HT1080 (cell line): ENCODE measurements at places on chromosomes 7 and 10. TPM values are rescaled to one million over a fixed set of nuclear protein-coding genes. Genes with fewer than 3 reads are reported as not detected.

GRCh38 chr7:51180092-51180491 lies 136.5 kb downstream of the COBL start:
- DNase-seq: no peak

DNA sequence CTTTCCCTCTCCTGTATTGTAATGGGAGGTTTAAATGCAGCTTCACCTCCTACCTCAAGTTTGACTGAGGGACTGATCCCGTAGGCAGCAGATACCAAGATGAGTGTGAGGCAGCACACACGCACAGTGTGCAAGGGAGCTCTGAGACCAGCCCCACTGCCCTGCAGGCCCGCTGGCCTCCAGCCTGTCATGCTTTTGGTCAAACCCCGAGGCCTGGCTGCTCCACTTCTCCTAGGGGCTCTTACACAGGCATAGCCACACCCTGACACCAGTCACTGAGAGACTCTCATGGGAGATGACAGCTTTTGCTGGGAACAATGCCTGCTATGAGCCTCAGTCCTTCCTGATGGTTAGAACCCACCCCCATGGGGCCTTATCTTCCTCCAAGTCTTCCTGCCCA lies 27.6 kb downstream of the DRGX start:
- DNase-seq: no peak

DNA sequence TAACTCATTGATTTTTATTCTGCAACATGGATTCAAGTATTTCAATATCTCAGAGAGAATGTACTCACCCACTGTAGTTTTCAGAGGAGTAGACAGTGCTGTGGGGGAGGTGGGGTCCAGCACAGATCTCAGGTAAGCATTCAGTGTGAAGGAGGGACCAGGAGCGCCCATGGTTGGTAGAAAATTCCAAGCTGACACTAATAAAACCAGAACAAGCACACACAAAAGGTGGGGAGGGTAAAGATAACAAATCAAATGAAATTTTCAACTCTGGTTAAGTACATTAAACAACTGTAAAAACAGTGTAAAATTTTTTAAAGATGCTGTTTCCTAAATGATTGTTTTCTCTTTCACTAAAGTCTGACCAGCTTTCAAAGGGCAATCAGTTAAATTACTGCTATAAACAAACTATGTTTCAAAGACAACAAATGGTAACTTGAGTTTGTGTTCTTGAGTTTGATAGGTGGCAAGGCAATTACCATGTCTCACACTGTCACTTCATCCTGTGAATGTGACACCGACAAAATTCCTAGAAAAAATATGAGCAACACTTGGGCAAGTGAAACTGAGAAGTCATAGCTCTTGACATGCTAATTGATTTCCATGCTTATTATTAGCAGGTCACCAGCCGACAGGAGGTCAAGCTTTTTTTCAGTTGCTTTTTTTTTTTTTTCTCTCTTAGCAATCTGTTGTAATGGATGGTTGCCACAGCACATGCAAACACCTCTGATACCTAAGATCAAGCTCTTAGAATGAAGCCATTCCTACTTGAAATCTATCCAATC lies 205.8 kb upstream of the SLC26A5 start:
- DNase-seq: no peak

The RBM17 gene
- total RNA-seq: 46.4 and 49.6 TPM in 2 replicates

DNA sequence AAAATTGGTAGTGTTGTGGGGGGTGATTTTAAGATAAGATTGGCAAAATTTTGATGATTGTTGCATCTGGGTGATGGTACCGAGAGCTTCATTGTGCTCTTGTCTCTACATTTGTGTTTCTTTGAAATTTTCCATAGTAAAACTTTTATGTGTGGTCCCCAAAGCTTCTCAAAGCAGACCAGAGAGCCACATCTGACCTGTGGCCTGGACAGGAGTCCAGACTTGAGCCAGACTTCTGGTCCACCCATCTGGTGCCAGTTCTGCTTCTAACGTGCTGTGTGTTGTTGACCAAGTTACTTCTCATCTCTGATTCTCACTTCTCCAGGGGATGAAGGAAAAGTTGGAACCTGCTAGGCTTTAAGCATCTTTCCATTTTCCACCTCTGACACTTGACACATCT lies 120.1 kb downstream of the C10orf105 start:
- no peak for DNase-seq

DNA sequence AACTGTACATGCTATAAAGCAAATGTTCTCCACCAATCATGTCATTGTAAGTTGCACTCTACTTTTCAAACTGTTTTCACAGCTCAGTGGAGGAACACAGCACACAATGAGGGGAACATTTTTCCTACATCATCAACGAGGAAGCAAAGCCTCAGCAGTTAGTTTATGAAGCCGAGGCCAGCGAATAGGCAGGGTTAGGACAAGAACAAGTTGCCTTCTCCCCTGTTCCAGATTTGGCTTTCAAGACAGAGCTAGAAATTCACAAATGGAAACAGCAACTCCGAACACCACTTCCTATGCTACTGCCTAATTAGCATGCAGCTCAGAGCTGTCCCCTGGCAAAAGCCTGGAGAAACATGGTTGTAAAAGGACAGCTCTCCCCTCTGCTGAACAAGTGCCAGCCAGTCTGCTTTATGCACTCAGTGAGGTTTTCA lies 19.8 kb downstream of the ITGB8 start:
- DNase-seq: no peak

- peak; percentile 63 for DNase-seq
Measured at GRCh38 chr7:25259487-25260243, 31.4 kb upstream of the NPVF start.

DNA sequence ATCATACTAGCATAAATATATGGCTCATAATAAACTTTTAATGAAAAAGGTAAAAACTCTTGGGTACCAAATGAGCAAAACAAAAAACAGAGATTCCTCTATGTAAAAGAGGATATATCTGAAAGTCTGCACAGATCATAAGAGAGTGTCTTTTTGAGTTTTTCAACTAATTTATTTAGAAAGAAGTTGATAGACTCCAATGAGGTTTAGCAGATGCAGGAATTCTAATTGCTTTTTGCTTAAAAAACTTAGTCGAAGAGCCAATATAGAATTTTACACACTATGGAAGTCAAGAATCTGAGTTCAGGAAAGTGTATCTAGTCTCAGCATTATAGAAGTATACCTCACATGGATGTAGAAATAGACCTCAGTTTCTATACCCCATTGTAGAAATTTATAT lies 3.4 kb upstream of the MLLT10 start:
- DNase-seq: no peak

DNA sequence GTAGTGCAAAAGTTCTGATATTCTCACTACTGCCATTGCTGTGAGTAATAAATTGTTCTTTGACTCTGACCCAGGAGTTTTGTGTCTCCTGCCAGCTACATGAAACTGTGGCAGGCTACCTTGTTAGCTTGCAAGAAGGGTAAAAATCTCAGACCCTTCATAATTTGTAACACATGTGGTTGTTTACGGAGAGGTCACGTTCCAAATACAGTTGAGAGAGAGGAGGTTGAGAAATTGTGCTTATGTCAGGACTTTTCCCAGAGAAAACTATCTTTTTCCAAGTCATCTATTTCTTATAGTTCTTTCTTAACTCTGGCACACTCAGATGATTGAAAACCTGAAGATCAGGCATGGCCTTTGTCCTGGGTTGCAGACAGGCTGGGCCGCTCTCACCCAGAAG lies 114.4 kb upstream of the SVIL start:
- DNase-seq: no peak

The TMEM184A gene
- 1.1 and 1.5 TPM in 2 replicates for total RNA-seq

DNA sequence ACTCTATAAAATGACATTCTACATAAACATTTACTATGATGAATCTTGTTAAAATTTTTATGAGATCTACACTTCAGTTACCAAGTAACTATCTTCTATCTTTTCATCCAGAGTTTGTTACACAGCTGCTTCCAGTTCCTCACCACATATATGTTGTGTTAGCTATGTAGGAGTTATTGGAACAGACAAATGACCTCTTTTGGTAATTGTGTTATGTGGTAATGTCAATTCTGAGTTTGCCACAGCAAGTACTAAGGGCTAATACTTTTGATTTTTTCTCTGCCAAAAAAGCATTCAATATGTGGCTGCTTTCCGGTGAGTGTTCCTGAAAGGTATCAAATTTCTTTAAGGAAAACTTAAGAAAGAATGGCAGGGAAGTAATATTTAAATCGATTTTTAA lies 573.9 kb upstream of the PCDH15 start:
- DNase-seq: peak; percentile 26

DNA sequence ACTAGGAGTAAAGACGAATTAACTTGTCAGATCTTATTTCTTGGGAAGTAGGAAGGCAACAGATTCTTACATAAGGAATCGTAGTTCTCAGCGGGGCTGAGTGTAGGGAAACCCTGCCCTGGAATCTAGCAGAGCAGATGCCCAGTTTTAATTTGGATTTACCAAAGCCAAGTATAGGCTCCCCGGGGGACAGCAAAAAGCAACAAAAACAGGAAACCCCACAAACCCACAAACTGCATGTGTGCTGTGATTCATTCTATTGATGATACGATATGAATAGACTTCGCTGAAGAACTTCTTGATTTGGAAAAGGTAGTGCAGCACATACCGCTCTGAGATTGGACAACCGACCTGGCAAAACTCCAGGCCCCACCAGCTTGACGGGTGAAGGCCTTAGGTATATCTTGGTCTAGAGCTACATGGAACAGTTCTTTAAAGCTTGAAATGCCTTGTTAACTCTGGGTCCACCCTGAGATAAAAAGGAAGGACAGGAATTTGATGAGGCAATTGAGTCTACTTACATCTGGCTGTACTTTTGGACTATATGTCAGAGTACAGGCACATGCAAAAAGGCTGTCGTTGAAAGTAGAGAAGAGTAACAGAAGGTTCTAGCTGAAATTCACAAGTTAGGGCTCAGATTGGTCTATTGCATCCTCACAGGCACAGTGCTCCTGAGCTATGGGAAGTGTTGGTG lies 49.1 kb downstream of the STRA8 start:
- DNase-seq: peak; percentile 51

The MKI67 gene
- 57.1 and 64.9 TPM in 2 replicates for total RNA-seq

GRCh38 chr10:6738112-6738768 lies 158.2 kb upstream of the PRKCQ start:
- DNase-seq: peak; percentile 47

GRCh38 chr7:42650171-42650570 lies 261.7 kb downstream of the C7orf25 start:
- DNase-seq: no peak

DNA sequence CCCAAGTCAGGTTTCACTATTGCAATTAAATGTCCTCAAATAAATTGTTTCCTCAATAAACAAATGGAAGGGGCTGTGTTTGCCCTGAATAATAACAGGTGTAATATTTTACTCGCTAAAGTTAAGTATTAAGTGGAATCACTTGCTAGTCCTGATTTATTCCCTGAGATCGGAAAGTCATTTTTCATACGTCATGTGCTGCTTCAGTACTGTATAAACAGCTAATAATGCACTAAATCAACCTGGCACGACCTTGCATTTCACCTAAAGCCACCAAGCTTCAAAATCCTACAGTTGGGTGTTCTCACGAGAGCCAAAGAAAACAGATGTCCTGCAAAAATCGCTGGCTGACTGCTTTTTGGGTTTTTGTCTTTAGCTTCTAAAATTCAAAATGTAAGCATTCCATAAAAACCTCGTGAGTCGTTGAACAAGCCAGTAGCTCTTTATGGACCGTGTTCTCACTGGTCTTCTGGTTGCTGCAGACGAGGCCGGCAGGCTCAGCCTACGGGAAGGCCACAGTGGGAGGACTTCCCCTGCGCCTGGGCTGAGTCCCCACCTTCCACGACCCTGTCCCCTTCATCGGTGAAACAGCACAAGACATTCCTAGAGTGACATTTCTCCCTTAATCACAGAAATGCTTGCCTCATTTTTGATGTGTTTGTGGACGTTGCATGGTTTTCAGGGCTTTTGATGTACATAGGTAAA lies 17.9 kb upstream of the MNX1 start:
- no peak for DNase-seq

DNA sequence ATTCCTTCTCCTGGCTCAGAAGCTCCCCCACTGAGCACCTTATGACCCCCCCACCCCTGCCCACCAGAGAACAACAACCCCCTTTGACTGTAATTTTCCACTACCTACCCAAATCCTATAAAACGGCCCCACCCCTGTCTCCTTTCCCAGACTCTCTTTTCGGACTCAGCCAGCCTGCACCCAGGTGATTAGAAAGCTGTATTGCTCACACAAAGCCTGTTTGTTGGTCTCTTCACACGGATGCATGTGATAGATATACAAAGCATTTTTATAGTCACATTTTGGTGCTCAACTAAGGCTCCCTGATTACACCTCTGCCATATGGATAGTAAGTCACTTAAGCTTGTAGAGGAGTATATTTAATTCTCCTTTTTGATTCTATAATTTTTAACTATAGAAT lies 985.8 kb downstream of the REEP3 start:
- DNase-seq: no peak

GRCh38 chr7:112159351-112159750 lies 46.8 kb downstream of the DOCK4 start:
- DNase-seq: no peak

The SEMA3A gene
- 7.9 and 8.6 TPM in 2 replicates for total RNA-seq

DNA sequence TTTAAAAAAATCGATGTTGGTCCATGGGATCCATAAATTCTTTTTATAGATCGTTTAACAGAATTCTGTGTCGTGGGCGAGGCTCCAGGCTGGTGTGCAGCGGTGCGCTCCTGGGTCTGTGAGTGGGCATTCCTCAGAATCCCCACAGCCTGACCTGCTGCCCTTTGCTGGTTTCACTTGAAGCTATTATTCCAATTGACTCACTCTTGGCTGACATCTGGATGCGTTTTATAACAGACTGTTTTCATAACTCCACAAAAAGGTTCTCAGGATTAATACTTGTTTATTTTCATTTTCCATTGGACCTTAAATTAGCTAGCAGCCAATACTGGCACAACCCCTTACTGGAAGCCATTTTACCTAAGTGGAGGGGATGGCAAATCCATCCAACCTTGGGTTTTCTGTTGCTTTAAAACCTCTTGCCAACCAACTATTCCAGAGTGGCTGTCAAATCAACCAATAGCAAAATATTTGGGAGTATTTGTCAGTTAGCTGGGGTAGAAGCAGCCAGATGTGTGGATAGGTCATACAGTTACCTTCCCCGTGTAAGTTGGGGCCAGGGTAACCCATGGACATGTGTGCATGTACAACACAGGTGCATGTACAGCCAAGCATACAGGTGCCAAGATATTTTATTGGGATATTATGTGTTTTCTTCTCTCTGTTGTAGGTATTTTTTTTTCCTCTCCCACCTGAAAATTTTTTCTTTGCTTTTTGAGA lies 160.7 kb upstream of the ZNF32 start:
- DNase-seq: peak; percentile 59

The RHOBTB1 gene
- 5.9 and 6.8 TPM in 2 replicates for total RNA-seq

DNA sequence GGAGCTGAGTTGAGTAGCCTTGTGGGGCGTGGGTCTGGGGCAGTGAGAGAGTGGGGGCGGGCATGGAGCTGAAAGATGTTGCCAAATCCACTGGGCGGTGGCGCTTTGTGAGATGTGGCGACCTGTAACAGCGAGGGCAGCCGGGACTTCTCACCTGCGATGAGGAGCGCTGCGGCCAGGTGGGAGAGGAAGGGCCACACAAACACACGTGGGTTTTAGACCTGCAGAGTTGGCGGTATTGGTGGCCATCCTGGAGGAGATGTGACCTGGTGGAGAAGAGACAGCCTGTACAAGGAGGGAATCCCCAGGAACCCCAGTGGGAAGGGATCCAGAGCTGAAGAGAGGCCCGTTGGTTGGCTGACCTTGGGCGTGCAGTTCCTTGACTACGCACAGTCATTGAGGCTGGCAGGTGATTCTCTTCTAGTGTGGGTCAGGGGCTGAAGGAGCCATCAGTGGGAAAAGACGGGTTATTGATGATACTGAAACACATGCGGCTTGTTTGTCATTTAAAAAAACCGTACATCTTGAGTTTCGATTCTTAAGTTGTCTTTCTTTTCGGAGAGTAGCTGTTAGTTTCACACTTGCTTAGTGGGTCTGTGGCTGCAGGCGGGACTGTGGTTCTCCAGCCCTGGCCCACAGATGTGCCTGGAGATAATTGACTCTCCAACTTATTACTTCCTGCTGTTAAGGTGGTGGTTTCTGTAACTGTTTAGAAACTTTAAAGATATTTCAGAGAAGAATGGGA lies 2.4 kb downstream of the CHST12 start:
- DNase-seq: no peak
